ENCODE measurements at places on chromosomes 7 and 10. TPM values are rescaled to one million over a fixed set of nuclear protein-coding genes. Genes with fewer than 3 reads are reported as not detected.
A peak's percentile ranks its signal among the peaks of the same experiment; 100 is the strongest.

GRCh38 chr7:87220734-87221215 is 1.2 kb upstream of the TMEM243 start:
- DNase-seq = peak; percentile 46

The TAS2R4 gene
- polyA plus RNA-seq = 5.1 TPM

- DNase-seq = no peak
These were observed 132.7 kb upstream of the MDFIC start for GRCh38 chr7:114789161-114789560.

DNA sequence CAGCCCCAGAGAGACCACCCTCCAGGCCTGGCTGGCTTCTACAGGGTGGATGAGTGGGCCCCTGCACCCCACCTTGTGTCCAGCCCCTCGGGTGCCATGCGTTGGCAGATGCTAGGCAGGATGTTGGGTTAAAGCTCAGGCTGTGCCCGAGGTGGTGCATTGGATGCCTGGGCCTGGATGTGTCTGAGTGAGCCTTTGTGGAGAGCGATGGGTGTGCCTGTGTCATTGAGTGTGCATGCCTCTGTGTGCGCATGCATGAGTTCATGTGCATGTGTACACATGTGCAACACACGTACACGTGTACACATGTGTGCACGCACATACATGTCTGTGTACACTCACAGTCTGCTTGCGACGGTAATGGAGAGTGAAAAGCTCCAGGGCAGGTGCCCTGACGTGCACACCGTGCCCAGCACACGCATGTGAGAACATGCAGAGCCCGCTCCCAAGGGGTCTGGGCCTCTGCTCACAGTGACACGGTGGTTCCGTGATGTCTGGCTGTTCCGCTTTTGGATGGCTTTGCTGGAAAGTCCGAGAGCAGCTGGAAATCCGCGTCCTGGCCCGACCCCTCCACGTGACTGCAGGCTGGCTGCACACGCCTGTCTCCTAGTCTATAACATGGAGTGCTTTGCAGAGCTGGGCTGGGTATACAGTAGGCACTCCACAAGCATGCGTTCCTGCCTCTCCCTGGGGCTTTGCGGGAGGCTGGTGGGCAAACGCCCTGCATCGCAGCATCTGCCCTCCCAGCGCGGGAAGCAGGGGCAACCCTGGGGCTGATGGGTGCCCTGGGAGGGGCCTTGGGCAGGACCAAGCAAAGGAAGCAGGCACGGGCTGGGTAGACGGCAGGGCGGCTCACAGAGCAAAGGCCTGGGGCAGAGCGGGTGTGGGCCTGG is 36.9 kb downstream of the ELFN1 start:
- no peak for DNase-seq

DNA sequence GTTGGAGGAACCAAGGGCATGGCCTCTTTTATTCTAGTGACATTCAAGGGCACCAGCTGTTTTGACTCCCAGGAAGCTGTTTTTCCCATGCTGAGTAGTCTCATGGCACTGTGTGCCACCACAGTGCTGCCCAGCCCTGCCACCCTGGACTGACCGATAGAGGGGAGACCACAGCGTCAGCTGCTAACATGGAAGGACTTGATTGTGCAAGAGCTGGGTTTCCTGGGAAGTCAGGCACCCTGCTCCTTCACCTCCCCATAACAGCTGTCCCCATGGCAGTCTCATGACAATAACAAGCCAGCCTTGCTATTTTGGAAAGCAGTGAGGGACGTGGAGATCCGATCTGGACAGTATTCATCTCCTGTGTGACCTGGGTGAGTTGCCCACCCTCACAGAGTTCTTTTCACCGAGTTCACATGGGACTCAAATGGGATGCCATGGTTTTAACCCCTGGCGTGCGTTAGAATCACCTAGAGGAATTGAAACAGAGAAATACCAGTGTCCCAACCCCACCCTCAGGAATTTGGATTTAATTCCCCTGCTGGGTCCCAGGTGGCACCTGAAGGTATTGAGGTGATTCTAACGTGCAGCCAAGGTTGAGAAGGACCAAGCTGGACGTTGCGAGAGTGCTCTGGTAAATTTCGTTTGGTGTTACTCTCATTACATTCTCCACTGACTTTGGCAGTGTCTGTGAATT is 174.8 kb downstream of the CELF2 start:
- no peak for DNase-seq

GRCh38 chr10:11345224-11346054 is 266.0 kb downstream of the USP6NL start:
- peak; percentile 31 for DNase-seq

- no peak for DNase-seq
These were observed 77.7 kb downstream of the CELF2 start for GRCh38 chr10:11095374-11095801.

DNA sequence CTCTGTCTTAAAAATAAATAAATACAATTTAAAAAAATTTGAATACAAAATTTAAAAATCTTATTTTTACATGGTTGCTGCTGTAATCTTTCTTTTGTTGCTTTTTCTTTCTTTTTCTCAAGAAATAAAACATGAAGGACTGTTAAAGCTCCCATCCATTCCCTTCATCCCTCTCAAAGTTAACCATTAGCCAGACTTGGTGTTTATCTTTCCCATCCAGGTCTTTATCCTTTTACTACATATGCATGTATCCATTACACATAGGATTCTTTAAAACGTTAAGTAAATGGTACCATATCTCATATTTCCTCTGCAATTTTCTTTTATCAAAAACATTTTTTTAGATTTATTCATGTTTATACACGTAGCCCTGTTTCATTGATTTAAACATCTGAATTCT is 70.1 kb downstream of the CREB3L2 start:
- DNase-seq = no peak

DNA sequence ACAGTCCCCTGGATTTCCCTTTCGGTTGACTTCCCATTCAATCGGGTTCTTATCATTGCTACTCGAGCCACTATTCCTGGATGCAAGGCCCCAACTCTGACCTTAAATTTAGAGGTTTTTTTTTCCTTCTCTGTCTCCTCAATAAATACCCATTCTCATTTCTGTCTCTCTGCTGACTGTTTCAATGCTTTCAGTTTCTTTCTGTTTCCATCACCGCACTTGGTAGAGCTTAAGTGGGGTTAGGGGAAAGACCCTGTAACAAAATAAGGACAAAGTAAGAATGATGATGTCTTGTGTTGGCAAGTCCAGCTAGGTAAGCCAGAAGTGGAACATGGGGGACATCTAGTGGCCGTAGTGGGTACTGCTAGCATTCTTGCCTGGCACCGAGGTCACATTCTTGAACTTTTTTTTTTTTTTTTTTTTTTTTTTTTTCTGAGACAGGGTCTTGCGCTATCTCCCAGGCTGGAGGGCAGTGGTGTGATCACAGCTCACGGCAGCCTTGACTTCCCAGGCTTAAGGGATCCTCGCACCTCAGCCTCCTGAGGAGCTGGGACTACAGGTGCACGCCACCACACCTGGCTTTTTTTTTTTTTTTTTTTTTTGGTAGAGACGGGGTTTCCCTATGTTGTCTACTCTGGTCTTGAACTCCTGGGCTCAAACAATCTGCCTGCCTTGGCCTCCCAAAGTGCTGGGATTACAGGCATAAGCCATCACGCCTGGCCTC is 40.3 kb downstream of the ZC3HC1 start:
- peak; percentile 90 for DNase-seq

The NUTM2D gene
- polyA plus RNA-seq = 10.6 TPM

DNA sequence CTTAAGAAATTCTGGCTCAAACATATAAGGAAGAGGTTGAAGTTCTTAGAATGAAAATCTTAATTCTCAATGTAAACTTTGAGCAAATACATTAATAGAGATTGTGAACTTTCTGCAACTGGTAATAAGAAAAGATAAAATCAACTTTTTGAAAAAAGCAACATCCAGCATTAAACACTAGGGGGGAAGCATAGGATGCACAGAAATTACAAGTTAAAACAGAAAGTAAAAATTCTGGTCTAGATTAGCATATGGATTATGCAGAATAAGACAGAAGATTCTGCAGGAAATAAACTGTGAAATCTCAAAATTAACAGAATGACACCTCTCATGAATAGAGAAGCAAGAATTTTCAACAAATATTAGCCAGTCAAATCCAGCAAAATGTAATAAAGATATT is 38.0 kb upstream of the CAV2 start:
- no peak for DNase-seq

GRCh38 chr7:98240961-98241673 is 10.9 kb downstream of the TECPR1 start:
- DNase-seq = no peak

GRCh38 chr10:62511656-62512055 is 137.5 kb downstream of the ZNF365 start:
- no peak for DNase-seq

DNA sequence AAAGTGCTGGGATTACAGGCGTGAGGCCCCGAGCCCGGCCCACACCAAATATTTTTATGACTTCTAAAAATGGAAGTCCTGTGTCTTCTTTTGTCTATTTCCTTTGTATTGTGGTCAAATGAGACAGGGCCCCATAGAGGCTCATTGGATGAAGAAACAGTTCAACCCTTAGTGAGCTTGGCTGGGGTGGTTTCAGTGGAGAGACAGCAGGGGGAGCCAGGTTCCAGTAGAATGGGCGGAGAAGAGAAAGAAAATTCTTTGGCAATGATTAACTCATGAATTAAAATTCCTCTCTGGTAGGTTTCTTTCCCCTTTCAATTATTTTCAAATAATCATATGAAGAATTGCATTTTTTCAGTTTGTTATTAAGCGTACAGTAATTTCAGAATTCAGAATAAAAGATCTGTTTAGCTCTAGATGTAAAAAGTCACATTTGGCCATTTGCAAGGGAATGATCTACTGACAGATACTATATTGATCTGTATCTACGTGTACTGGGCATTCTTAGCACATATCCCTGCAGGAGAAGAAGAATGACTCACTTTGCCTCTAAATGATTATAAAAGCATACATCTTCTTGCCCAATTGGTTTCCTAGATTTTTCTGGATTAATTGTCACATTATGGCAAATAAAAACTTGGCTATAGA is 43.2 kb downstream of the PNLIPRP3 start:
- DNase-seq = no peak

The CYP2E1 gene
- 2.4 TPM for polyA plus RNA-seq

- DNase-seq = no peak
These were observed 28.6 kb downstream of the DENND11 start for GRCh38 chr7:141673346-141673745.

The STEAP1 gene
- 13.3 TPM for polyA plus RNA-seq

DNA sequence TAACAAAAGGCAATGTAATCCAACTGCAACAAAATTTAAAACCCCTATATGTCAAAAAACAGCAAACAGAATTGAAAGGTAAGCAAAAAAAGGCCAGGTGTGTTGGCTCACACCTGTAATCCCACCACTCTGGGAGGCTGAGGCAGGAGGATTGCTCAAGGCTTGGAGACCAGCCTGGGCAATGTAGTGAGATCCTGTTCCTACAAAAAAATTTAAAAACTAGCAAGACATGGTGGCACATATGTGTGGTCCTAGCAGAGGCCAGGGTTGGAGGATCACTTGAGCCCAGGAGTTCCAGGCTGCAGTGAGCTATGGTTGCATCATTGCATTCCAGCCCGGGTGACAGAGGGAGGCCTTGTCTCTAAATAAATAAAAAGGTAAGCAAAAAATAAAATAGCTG is 212.1 kb upstream of the KLF14 start:
- no peak for DNase-seq

- DNase-seq = no peak
These were observed 350.9 kb upstream of the LRGUK start for GRCh38 chr7:133776266-133776665.
